Trophoblast cell (in vitro differentiated cells and primary cell): ENCODE measurements at places on chromosomes 5 and 9.

DNA sequence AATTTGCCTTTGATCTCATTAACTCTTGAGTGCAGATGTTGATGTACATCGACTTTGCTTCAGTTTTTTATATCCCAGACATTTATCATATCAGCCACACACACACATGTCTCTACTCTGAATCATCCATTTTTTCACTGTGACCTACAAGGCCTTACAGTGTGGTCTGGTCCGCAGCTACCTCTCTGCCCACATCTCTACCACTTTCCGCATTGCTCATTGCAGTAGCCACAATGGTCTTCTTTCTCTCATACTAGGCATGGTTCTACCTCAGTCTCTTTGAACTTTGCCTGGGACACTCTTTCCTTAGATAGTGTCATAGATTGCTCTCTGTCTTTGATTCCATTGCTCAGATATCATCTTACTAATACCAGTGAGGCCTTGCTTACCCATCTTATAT, 87.9 kb upstream of the FSD1L start:
- H3K36me3 ChIP-seq: peaks cover 6% of the 10 kb centered on the region
- H3K4me3 ChIP-seq: no peak overlapping the region
- no peaks in the 10 kb centered on the region for H3K27me3 ChIP-seq
- no peaks in the 10 kb centered on the region for H3K4me1 ChIP-seq
- H3K27ac ChIP-seq: no peak overlapping the region
- peak; percentile 33 for DNase-seq

GRCh38 chr5:123582550-123583285, 70.7 kb downstream of the CSNK1G3 start:
- no peak overlapping the region for H3K27ac ChIP-seq
- H3K4me3 ChIP-seq: no peak overlapping the region
- DNase-seq: no peak

DNA sequence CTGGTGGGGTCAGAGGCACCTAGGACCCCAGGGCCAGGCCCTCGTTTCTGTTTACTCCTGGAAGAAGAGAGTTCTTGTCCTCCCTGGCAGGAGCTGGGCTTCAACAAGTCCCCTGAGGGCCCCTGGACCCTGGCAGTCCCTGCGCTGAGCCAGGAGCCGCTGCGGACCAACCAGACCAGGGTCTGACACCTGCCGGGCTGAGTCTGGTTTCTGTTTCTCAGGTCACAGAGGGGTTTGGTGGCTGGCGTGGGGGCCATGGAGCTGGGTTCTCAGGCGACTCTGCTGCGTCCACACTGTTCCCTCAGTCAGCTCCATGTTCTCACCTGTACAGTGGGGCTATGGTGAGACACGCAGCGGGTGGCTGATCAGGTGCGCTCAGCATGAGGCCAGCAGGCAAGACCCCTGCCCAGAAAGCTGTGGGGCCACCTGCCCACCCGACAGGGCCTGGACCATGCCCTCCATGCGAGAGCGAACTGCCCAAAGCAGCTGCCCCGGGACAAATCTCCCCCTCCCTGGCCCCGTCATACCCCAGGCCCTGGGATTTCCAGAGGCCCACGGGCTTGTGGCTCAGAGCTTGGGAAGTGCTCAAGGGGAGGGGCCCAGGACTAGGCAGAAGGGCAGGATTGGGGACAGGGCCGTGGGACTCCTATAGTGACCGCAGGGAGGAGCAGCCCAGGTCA, 17.9 kb upstream of the NOTCH1 start:
- no peak for DNase-seq
- no peak overlapping the region for H3K27ac ChIP-seq
- no peaks in the 10 kb centered on the region for H3K27me3 ChIP-seq
- H3K36me3 ChIP-seq: no peaks in the 10 kb centered on the region
- peaks cover 15% of the 10 kb centered on the region for H3K4me1 ChIP-seq
- no peak overlapping the region for H3K4me3 ChIP-seq

GRCh38 chr9:130731355-130731754, 37.8 kb downstream of the EXOSC2 start:
- H3K36me3 ChIP-seq: no peaks in the 10 kb centered on the region
- no peak overlapping the region for H3K27ac ChIP-seq
- no peak overlapping the region for H3K4me3 ChIP-seq
- H3K4me1 ChIP-seq: no peaks in the 10 kb centered on the region
- no peak for DNase-seq

DNA sequence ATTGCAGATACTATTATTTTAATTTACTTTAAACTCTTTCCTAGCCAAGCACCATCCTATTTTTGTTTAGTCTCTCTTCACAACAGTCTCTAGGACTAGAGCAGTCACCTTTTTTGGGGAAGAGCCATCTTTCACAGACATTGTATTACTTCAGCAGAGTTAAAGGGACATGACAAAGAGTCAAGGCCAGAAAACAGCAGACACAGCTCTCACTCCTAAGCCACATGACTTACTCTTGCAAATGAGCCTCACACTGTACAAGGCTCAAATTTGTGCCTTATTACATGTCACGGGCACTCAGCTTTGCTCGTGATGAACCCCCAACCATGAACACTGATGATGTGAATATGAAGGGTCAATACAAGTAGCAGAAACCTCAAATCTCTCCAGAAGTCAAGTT, 104.3 kb downstream of the ZNF608 start:
- no peak for DNase-seq

GRCh38 chr9:94864862-94865509, 138.5 kb downstream of the AOPEP start:
- no peaks in the 10 kb centered on the region for H3K27me3 ChIP-seq
- H3K4me1 ChIP-seq: peaks cover 17% of the 10 kb centered on the region
- H3K27ac ChIP-seq: no peak overlapping the region
- H3K4me3 ChIP-seq: no peak overlapping the region
- H3K36me3 ChIP-seq: no peaks in the 10 kb centered on the region

DNA sequence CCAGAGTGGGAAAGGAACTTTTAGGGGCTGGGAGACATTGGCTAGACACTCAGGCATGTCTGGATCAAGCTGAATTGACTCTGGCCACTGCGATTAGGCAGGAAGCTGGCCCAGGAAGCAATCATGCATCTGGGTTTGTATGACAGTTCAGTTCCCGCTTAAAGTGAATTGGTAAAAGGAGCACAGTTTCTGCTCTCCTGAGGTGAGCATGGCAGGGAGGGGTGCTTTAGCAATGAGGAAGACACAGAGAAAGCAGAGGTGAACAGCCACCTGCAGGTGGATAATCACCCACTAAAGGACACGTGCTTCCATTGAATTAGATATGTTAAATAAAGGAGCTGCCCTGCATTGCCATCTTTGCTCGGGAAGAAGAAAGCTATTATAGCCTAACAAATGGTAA, 248.1 kb upstream of the MAP3K1 start:
- no peaks in the 10 kb centered on the region for H3K36me3 ChIP-seq
- H3K4me3 ChIP-seq: no peak overlapping the region
- H3K27ac ChIP-seq: no peak overlapping the region
- peaks cover 4% of the 10 kb centered on the region for H3K4me1 ChIP-seq

DNA sequence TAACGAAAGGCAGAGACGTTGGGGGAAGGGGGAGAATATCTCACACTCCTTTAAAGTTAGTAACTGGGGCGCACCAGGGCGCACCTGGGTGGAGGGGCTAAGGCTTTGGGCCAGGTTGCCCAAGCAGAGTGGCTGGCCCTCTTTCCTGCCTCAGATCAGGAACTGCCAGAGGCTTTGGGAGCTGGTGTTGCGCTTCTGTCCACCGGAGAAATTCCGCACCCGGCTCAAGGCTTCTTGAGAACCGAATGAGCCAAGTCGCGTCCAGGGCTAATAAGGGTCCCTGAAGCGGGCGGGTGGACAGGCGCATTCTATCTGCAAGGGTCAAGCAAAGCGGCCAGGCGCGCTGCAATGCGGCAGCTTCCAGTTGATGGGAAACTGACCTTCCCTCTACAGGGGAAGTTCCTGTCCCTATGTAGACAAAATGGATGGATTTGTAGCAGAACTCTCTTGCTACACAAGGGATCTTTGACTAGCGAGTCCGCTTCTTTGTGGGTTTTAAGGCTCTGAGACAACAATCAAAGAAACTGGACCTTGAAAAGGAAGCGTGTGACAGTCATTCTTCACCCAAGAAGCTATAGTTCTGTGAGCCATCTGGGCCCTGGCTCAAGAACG, 5.5 kb downstream of the PAX5 start:
- no peaks in the 10 kb centered on the region for H3K36me3 ChIP-seq
- peaks cover 13% of the 10 kb centered on the region for H3K4me1 ChIP-seq
- no peak for DNase-seq
- no peak overlapping the region for H3K4me3 ChIP-seq
- H3K27me3 ChIP-seq: peaks cover 96% of the 10 kb centered on the region
- H3K27ac ChIP-seq: no peak overlapping the region

DNA sequence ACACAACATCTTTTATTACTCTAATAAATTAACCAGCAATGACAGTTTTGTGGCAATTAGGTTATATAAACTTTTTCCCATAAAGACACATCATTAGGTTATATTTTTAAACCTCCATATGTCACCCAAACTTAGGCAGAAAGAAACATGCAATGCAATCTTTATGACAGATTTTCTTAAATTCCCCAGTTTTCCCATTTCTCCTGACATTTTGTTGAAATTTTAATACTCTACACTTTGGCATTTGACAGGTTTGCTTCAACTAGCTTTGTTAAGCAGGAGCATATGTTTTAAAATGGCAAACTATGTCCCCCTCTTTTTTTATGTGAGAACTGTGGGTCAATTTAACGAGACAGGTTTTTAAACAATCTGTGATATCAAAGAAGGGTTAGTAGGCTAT, 155.5 kb downstream of the GABRB2 start:
- no peak overlapping the region for H3K27ac ChIP-seq
- no peaks in the 10 kb centered on the region for H3K27me3 ChIP-seq
- H3K36me3 ChIP-seq: no peaks in the 10 kb centered on the region
- no peaks in the 10 kb centered on the region for H3K4me1 ChIP-seq
- H3K4me3 ChIP-seq: no peak overlapping the region
- DNase-seq: no peak

- no peaks in the 10 kb centered on the region for H3K27me3 ChIP-seq
- no peak overlapping the region for H3K27ac ChIP-seq
- no peak overlapping the region for H3K4me3 ChIP-seq
- no peaks in the 10 kb centered on the region for H3K36me3 ChIP-seq
- DNase-seq: no peak
Observed at GRCh38 chr9:18502546-18502945, 28.6 kb downstream of the ADAMTSL1 start.
